ENCODE measurements at places on chromosomes 11 and 22.

GRCh38 chr11:96084610-96085318 is 160.9 kb upstream of the MTMR2 start:
- no peak for DNase-seq

GRCh38 chr11:27563201-27563600 is 56.6 kb upstream of the LIN7C start:
- no peak for DNase-seq

DNA sequence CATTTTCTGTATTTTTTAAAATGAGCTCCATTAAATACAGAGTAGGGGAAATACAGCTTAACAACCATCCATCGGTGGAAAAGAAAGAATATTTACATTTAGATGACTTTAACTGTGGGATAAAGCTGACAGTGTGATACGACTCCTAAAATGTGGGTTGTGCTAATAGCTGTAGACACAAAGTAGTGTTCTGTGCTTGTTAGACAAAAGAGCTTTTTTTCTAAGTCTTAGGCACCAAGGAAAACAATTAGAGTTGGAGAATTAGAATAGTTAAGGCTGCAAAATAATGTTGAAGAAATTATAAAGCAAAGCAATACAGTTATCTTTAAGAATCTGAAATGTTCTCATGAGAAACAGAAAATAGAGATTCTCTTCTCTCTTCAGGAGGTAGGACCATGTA is 307.7 kb upstream of the KIRREL3 start:
- no peak for DNase-seq

- no peak for DNase-seq
These were observed 22.0 kb downstream of the ST14 start for GRCh38 chr11:130181295-130182272.

DNA sequence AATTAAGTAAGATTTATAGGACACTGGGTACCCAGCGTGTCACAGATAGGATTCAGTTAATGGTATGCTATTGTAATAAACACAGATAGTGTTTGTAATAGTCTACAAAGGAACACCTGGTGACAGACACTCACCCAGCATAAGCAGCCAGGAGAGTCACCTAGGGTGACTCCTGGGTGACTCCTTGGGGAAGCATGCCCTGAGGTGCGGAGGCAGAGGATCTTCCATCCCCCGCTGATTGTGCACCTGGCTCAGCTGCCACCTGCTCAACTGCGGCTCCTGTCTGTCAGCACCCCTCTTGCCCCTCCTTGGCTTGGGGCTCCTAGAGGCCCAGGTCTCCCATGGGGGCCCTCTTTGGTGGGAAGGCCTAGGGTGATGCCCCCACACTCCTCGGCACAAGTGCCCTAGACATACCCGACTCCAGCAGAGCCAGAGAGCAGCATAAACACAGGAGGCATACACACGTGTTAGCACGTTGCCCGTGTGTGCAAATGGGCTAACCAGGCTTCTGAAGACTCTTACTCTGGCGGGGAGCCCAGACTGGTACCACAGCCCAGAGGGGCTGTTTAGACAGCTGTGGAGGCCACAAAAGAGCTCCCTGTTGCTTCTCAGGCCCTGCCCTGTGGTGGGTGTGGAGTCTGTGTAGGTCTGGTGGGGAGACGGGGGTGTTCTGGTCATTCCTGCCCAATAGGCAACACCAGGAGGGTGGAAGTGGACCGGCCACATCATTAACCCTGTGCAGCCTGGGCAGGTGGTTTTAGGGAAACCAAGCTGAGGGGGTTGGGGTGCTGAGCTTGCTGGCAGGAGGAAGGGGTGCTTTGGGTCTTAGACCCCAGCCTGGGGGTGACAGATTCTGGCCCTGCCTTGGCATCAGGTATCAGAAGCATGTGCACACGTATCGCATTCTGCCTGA is 3.0 kb downstream of the INPPL1 start:
- DNase-seq: no peak

DNA sequence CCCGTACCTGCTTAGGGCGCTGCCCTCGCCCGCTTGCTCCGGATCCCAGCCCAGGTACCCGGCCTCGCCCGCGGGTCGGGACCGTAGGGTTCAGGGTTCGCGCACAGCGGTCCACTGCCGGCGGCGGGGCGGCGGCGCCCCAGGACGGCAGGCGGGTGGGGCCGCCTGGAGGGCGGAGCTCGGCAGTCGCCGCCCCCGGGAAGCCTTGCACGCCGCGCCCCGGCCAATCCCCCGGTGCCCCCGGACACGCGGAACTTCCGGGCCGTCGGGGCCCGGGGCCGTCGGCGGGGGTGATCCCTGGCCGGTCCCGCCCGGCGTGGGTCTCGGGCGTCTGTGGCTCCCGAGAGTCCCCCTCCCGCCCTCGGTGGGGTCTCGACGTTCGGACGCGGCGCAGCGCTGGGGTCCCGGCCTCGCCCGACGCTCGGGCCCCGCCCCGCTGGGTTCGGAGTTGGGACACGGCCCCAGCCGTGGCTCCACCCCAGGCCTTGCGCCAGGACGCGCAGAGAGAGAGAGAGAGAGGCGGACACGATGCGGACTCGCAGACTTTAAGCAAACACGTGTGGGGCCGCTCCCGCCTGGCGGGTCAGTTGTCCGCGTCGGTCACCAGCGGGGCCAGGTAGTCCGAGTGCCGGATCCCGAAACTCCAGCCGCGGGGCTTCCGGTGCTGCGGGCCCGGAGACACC is at the start of gene TYMP:
TSS of gene TYMP (minus strand) at position 116 of the 683 bp plus-strand sequence. CDS start 303 bp downstream, outside the sequence.
- peak; percentile 86 for DNase-seq

DNA sequence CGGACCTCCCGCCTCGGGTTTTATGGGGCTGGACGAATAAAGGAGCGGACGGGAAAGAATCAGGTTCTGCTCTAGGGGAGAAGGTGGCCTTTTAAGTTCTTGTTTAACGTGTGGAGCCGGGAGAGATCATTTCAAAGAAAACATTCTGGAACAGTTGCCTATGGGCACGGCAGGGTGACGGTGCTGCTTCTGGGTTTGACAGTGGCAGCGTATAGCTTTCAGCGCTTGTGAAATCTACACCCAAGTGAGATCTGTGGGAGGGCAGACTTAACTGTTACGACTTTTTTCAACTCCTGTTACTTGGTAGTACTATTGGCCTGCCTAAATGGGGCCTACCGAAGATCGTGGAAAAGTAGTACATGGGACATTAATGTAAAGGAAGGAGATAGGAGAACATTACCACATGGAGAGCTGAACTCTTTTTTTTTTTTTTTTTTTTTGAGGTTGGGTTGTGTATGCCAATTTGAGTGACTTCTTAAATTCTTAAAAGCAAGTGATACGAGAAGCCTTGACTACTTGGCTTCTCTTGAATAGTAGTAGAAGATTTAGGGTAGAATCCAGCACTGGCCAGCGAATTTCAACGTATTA is 743 bp downstream of the USP47 start:
- DNase-seq: peak; percentile 89

- DNase-seq: peak; percentile 34
These were observed 442 bp downstream of the PELI3 start for GRCh38 chr11:66467034-66467659.

DNA sequence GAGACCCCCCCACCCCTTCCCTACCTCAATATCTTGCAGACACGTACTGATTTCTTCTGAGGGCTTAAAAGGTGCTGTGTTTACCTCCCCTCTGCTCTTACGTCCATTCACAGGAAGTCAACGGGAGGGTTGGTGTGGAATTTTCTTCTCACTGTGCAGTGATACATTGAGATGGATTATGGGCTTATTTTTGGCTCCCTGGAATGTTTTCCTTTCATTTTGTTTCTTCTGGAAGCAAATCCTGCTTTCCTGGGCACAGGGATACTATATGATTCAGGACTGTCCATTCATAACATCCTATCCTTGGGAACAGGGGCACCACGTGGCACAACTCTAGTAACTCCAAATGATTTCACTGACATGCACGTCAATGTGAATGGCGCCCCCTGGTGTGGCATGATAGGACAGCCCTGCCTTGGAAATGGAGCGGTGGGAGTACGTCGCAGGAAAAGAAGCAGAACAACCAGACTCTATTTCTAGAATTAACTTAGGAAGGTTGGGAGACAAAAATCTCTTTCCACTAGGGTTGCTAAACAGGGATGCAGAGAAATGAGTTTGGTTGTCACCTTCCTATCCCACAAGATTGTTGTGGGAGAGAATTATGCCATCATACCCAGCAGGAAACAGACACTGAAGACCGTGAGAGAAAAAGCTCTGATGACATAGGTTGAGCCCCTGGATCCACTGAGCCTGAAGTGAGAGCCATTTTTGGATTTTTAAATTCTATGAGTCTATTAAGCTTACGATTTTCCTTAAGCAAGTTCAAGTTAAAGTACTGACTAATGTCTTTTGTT is 146.5 kb upstream of the RAG2 start:
- DNase-seq: peak; percentile 86

DNA sequence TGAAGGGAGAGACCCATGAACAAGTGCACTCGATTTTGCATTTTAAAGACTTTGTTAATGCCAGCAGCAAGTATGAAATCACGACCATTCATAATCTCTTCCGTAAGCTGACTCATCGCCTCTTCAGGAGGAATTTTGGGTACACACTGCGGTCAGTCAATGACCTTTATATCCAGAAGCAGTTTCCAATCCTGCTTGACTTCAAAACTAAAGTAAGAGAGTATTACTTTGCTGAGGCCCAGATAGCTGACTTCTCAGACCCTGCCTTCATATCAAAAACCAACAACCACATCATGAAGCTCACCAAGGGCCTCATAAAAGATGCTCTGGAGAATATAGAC is 5.9 kb downstream of the SERPIND1 start:
- no peak for DNase-seq

- DNase-seq: no peak
These were observed 83.4 kb upstream of the PLET1 start for GRCh38 chr11:112344040-112344413.

DNA sequence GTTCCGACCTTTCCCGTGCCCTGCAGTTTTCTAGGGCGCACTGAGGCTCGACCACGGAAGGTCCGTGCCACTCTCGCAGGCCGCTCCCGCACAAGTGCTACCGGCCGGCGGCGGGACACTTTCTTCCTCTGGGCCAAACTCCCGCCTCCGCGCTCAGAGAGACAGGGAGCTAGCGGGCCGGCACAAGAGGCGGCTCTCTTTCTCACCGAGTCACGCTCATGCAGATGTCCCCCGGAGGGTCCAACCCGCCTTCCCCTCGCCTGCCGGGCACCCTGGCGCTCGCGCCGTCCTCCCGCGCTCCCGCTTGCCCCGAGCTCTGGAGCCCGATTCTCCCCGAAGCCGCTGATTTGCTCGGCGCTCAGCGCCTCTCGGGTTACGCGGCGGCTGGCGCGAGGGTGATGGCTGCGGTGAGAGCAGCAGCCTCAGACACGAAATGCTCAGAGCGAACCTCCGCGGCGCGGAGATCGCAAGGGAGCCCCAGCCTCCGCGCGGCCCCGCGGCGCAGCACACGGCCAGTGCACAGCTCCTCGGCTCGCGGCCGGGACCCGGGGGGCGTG is 1.0 kb downstream of the LMO1 start:
- peak; percentile 36 for DNase-seq

GRCh38 chr11:9046481-9046880 is 42.7 kb upstream of the NRIP3 start:
- DNase-seq: no peak

DNA sequence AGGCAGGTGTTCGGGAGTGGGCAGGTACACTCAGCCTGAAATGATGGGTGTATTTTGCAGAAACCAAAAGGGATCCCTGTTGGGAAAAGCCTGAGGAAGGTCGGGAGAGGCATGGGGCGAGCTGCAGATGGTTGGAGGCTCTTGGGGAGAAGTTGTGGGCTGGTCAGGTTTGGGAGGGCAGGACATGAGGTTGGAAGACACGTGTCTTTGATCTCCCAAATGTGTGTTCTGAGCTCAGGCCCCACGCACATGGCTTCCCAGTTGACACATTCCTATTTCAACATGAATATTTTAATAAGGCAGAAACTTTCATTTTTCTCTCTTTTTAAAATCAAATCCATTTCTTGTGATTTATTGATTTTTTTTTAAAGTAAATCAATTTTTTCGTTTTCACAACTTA is 1003.3 kb downstream of the TBC1D22A start:
- DNase-seq: no peak

DNA sequence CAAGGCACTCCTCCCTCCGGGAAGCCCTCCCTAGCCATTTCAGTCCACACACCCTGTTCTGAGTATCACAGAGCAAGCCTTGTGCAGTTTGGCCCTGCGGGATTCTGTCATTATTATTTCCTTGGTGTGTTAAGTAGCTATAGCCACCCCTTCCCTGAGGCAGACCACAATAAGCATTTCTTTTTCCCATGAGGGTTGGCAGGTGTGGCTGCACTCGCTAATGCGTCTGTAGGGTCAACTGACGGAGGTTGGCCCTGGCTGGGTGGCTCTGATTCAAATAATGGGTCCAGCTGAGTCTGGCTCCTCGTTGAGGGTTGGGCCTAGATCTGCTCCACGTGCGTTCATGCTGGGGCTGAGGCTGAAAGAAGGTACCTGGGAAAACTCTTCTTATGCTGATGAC is 5.1 kb downstream of the F2 start:
- no peak for DNase-seq

GRCh38 chr11:1791912-1792311 is 28.2 kb upstream of the CTSD start:
- DNase-seq: no peak

DNA sequence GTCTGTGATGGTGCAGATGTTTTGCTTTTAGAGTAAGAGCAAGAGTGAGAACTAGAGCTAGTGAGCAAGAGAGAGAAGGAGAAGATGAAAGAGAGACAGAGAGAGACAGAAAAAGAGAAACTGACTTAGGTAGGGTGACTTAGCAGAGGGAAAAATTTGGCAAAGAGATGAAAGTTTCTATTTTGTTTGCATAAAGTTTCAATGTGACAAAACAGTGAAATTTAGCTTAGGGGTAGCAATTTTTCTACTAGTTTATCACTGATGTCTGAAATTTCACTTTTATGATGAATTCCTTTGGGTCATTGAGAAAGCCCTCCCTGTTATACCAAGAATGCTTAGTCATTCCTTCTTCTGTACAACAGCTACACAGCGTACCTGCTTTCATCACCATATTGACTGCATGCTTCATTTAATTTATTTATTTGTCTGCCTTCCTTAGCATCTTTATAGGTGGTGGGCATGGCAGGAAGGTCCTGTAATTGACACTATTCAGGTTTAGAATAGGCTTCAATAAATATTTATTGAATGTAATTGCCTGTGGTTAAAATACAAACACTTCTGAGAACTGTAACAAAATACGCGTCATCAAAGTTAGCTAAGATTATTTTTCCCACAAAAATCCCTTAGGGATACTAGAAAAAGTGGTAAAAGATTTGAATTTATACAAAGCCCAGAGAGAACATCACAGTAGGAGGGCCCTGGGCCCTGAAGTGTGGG is 19.9 kb upstream of the CTSC start:
- DNase-seq: peak; percentile 70

- DNase-seq: peak; percentile 6
These were observed 1462.9 kb upstream of the RAG2 start for GRCh38 chr11:38060920-38061319.

GRCh38 chr22:24516301-24516737 is 21.2 kb downstream of the UPB1 start:
- DNase-seq: peak; percentile 39

Measured in hematopoietic multipotent progenitor cell treated with erythropoietin and hydrocortisone succinate and interleukin-3 and kit ligand, for 6 days (in vitro differentiated cells).